T follicular helper cell (primary cell): ENCODE measurements at places on chromosomes 16 and 17.

DNA sequence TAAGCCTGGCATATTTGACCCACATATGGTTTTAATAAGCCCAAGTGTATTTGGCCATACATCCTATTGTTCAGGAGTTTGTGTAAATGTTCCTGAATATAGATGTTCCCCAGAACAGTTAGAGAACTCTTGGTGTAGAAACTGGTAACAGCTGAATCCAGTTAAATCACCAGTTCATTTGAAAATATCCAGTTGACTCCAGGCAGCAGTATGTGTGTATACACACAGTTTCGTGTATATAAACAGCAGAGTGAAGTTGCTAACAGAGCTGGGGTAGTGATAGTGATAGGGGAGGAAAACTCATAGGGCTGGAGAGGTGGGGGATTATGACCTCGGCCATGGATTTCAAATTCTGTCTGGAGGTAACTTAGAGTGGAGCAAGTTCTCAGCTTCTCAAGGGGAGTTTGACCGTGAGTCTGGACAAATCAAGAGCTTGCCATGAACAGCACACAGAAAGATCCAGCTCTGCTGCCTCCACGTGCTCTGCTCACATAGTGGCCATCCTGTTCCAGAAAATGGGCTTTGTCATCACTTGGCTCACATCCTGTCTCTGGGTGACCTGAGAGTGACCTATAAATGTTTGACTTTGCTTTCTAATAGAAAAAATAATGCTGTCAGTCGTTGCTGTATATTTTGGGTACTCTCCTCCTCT is 30.6 kb upstream of the MMD start:
- DNase-seq: no peak

DNA sequence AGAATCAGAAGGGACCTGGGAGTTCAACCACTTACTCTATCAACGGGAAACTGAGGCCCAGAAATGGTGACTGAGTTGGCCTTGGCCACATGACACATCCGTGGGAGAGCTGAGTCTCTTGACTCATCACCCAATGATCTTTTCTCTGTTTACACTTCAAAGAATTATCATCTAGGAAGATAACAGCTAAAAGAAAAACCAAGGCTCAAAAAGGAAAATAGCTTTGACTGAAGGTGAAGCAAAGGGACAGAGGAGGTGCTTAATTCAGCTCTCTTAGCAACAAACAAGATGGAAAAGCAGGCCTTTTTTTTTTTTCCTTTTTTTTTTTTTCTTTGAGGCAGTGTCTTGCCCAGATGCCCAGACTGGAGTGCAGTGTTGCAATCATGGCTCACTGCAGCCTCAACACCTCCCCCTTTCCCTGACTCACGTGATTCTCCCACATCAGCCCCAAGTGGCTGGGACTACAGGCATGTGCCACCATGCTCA is 16.7 kb downstream of the ERCC4 start:
- DNase-seq: no peak

GRCh38 chr17:42779936-42780850 is at the start of gene WNK4:
Gene WNK4 (plus strand): TSS chr17:42780610. CDS start chr17:42780699, 89 bp downstream.
- DNase-seq: no peak

DNA sequence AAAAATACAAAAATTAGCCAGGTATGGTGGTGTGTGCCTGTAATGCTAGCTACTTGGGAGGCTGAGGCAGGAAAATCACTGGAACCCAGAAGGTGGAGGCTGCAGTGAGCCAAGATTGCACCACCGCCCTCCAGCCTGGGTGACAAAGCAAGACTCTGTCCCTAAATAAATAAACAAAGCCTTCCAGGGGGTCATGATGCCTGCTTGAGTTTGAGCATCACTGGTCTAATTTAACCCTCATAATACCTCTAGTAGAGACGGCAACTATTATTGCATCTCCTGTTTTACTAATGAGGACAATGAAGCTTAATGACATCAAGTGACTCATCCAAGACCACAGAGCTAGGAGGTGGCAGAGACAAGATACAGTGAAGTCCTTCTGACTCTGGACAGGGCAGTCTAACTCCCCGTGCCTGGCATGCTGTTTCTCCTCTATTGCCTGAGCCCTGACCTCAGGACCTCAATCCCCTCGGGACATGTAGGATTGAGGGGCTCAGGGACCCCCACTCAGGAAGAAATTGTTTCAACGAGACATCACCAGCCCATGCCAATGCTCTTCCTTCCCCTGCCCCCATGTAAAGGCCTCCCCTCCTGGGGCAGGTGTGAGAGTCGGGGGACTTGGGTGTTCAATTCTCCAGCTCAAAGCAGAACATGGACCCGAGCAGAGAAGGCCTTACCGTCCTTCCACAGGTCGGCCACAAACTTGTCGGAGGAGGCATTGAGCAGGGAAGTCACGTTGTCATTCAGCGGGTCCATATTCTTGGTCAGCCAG is 102.9 kb downstream of the NDE1 start:
- DNase-seq: no peak

DNA sequence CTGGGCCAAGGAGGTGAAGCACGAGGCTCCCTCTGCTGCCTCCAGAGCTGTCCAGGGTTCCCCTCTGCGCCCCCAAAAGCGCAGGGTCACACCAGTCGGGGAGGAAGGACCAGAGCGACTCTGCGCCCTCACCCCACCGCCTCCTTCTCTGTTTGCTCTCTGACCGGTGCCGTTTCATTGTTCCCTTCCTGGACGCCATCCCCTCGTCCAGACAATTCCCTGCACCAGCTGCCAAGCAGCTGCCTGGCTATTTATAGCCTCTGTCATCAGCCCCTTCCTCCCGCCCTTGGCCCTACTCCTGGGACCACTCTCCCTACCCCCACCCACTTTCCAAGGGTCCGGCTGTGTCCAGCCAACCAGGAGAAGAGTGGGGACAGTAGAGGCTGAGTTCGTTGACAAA is 68.8 kb upstream of the CREBBP start:
- no peak for DNase-seq

DNA sequence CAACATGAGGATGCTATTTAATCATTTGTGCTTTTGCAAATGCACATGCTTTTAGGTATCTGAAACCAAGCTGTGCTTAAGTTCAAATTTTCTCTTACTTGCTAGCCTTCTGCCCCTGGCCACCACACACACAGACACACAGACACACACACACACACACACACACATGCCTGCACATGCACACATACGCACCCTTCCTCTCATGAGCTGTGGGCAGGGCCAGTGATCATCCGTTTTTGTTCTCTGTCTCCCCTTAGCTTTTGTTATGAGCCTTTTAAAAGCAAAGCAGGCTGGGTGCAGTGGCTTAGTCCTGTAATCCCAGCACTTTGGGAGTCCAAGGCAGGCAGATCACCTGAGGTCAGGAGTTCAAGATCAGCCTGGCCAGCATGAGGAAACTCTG is 34.2 kb downstream of the CD300LF start:
- DNase-seq: no peak

- no peak for DNase-seq
Observed at GRCh38 chr16:23514381-23515152, 4.3 kb upstream of the GGA2 start.

- no peak for DNase-seq
Observed at GRCh38 chr17:10130677-10131076, 67.7 kb downstream of the GAS7 start.

DNA sequence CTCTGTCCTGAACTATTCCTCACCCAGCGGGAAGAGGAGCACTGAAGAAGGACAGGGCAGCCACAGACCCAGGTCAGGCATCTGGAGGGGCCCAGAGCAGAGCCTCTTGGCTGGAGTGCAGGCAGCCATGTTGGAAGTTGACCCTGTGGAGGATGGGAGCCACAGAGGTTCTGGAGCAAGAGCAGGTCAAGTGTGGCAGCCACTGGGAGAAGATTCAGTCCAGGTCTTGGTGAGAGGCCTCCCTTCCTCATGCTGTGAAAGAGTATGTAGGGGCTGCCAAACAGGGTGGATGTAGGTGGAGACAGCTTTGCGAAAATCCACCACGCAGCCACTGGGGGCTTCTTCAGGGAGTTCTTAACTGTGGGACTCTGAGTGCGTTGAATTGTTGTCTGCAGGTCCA is 590 bp upstream of the CD79B start:
- no peak for DNase-seq

DNA sequence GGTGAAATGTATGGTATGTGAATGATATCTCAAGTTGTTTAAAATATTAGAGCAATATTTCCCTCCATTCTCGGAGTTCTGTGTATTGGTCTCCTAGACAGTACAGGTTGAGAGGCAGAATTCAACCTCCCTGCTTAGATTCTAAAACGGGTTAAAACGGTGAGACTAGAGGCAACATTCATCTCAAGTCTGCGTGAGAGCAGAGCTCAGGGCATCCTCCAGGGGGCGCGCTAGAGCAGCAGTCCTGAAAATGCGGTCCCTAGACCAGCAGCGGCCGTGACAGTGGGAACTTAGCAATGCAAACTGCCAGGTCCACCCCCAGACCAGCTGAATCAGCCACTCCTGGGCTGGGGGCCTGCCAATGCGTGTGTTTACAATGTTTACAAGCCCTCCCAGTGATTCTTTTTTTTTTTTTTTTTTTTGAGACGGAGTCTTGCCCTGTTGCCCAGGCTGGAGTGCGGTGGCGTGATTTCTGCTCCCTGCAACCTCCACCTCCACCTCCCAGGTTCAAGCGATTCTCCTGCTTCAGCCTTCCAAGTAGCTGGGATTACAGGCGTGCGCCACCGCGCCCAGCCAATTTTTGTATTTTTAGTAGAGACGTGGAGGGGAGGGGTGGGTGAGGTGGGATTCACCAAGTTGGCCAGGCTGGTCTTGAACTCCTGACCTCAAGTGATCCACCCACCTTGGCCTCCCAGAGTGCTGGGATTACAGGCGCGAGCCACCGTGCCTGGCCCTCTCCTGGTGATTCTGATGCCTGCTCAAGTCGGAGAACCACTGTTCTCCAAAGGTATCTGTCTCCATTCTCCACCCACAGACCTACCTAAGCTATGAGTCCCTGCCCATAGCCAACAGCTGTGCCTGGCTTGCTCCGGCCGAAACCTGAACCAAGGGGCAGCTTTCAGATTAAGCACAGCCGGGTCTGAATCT is 24.2 kb downstream of the KLHL36 start:
- peak; percentile 72 for DNase-seq

DNA sequence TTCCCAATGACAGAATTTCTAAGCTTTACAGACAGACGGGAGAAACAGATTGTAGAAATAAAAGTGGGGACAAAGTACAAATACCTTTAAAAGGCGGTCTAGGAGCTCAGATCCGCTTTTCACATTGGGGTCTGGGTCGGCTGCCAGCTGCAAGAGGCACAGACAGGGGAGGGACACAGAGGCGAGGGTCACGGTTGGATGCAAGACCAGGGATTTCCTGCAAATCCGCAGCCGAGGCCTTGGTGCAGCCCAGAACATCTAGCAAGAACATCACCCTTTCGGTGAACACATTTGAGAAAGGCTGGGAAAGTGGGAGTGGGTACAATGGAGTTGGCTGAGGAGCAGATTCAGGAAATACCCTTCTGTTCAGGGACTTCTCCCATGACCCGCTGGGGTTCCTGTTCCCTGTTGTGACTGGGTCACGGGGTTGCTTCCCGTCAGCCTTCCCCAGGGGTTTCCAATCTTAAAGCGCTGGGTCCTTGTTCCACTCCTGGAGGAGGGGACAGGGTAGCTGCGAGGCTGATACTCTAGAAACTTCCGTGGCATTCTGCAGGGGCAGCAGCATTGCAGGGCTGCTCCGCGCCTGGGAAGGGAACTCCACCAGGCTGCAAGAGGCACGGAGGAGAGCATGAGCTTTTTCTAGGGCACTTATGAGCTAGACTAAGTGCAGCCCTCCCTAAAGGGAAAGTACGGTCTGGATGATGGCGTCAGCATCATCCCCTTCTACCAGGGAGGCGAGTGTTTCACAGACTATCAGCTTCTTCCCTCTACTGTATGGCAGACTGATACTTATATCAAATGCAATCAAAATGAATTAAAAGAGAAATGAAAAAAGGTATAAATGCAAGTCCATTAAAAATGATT is 16.0 kb downstream of the VAC14 start:
- DNase-seq: no peak

DNA sequence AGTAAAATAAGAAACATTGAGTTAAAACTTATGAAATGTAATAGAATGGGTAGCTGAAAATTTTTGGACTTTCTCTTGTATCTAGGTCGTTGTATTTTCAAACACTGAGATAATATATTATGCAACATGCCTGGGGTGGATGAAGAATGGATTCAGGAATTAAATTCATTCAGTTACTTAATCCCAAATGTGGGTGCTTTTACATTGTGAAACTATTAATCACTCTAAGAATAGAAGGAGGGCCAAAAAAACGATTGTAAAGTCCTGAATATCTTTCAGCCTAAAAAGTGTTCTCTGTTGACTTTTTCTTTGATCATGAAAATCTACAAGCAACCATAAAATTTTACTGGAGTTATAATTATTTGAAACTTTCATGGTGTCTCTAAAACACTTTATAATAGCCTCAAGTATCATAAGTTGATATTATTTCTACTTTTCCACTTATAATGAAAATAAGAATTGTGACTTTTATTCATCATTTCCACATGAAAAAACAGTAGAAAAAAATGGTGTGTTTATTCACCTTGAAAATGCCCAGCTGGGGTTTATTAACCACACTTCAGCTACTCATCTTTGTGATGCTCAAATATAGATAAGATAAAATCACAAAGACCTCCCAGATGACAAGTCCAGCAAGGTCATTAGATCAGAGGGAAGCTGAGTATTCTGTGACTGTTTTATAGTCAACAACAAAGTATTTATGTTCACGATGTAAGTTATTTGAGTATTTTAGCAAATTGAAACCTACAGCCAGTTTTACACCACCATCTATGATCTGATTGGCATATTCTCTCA is 619.9 kb upstream of the SOX9 start:
- no peak for DNase-seq

- DNase-seq: no peak
Observed at GRCh38 chr16:85724936-85725335, 26.0 kb downstream of the C16orf74 start.

DNA sequence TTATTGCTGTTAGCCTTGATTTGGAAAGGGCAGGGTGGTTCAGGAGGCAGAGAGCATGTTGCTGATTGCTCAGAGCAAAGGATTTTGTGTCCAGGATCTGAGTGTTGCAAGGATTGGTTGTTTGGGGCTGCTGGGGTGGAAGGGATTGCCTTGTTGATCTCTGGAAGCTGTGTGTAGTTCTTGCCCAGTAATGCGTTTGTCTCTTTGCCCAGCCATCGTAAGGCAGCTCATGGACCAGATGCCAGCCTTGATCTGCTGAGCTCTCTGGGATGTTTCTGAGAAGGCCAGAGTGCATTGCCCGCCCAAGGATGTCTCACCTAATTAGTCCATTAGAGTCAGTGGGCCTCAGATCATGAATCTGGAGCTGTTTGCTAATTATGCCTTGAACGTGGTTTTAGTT is 33.6 kb downstream of the NKD1 start:
- DNase-seq: no peak
